Left ventricle myocardium inferior (tissue), 1 donor: ENCODE measurements at places on chromosomes 7 and 10.

GRCh38 chr7:64880322-64881297 is 22.5 kb upstream of the ZNF273 start:
- DNase-seq, result no peak

DNA sequence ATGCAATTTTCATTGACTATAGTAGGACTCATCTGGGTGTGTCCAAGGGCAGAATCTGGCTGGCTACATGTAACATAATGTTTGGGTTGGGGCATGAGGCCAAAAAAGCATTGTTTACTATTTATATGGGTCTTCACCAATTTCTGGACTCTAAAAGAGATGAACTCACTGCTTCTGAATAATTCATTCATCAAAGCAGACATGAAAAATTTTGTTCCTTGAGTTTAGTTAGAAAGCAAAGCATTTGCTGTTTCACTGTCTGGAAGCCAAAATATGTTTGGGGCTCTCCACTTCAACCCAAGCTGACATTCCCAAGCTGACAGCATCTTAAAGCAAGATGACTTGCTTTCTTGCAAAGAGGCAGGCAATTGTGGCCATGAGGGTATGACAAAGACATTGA is 670.6 kb downstream of the SUGCT start:
- DNase-seq, result no peak

- no peak for DNase-seq
Measured at GRCh38 chr10:49318028-49318427, 19.1 kb downstream of the C10orf71 start.

DNA sequence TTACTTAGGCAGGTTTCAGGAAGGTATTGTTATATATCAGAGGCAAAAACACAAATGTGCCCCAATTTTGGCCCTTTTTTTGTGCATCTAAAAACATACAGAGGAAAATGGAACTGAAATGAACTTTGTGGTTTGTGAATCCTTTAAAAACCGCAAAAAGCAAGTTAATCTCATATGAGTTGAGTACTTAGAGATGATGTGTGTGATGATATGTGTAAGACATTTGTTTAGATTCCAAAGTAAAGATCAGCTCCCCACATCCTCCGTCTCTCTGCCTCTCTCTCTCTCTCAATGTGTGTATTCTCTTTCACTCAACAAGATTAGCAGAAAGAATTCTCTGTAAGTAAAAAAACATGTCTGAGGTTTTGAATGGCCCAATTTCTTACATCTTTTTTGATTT is 201.9 kb downstream of the MALRD1 start:
- DNase-seq, result no peak

GRCh38 chr7:4076701-4077294 is 605.3 kb upstream of the FOXK1 start:
- no peak for DNase-seq

GRCh38 chr10:15038416-15038815 is 5.3 kb upstream of the OLAH start:
- no peak for DNase-seq

DNA sequence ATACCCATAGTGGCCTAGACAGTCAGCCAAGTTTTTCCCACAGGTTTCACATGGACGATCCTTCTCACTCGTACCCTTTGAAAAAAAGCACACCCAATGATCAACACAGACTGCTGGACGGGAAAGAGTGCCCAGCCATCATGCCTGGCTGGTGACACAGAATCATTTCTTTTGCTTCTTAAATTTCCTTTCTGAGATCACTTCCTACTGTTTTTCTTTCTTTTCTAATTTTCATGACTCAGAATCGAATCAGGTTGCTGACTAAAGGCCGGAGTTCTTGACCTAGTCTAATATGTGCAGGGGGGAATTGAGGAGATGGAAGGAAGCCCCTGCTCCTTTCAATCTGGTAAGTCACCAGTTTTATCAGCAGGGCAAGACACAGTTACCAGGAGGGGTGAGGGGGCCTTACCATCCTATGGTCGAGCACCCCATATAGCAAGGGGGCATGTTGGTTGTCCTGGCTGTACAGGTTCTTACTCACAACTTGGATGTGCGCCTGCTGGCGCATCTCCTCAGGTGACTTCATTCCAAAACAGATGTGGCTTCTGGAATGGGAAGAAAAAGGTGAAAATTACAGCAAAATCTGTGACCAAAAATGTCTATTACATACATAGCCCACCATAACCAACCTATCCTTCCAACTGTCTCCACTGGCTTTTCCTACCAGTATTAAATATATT is 3.5 kb downstream of the POLR3A start:
- DNase-seq, result no peak
